ENCODE measurements at places on chromosomes 7 and 10.

DNA sequence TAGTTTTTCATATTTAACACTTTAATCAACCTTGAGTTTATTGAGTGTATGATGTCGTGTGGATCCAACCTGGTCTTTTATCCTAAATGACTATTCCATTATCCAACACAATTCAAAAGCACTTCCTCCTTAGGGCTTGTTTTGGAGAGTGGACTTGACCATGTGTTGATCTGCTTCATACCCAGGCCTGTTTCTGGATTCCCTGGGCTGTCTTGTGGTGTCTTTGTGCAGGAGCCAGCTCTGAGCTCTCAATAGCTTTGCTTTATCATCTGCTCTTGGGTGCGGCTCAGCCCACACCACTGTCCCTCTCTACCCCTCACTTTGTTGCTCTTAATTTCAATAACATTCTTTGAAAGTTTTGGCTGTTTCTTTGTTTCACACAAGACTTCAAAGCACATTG lies 70.9 kb upstream of the CHST15 start:
- DNase-seq: no peak

DNA sequence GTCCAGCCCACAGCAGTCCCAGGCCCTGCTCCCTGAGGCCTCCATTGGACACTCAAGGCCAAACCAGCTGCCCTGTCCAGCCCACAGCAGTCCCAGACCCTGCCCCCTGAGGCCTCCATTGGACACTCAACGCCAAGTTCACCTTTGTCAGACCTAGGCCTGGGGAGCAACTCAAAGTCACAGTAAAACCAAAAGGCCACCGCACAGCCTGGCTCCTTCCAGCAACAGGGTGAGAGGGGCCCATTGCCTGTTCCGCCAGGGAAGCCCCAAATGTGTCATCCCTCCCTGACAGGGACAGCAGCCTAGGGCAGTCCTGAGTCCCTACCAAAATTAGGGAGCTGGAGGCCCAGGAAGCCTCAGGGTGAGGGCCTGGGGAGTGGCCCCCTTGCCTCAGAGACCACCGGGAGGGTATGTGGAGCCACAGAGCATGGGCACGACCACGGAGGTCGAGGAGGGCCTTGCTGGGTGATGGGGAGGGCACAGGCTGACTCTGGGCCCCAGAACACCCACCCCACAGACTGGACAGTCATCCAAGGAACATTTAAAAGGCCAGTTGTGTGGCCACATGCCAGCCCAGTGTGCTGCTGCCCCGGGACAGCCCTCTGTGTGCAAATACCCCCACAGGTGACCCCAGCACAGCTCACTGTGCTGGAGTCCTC lies 66.5 kb upstream of the PPP2R2D start:
- no peak for DNase-seq

- no peak for DNase-seq
Measured at GRCh38 chr7:138957217-138957616, 24.0 kb downstream of the KIAA1549 start.

DNA sequence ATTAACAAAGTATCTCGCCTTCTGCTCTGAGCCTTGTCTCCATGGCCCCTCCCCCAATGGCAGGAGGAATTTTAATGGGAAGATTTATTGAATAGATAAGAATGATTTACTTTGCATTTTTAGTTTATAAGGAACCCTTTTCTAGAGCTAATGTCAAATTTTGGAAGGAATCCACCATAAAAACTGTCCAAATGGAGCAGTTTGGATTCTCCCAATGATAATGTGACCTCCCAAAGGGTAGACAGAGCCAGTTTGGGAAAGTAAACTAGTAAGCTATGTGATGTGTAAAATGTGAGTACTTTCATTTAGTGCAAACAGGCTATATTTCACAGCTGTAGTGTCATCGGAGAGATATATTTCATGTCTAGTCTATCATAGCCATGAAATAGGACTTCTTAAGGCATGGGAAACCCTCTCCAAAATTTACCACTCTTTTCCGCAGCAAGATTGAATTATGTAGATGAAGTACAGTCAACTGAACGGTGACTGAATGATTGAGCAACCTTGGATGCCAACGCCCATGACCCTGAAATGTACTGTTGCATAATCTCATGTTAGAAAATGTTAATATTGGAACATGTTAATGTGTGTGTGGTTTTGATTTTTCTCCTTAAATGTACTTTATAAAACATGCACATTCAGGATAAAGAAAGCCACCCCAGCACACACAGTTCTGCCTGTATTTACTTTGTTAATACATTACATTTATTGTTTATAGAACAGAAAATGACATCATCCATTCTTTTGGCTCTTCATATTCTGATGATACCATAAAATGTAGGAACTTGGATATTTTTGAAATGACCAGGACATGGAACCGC lies 140.6 kb downstream of the NRP1 start:
- no peak for DNase-seq

DNA sequence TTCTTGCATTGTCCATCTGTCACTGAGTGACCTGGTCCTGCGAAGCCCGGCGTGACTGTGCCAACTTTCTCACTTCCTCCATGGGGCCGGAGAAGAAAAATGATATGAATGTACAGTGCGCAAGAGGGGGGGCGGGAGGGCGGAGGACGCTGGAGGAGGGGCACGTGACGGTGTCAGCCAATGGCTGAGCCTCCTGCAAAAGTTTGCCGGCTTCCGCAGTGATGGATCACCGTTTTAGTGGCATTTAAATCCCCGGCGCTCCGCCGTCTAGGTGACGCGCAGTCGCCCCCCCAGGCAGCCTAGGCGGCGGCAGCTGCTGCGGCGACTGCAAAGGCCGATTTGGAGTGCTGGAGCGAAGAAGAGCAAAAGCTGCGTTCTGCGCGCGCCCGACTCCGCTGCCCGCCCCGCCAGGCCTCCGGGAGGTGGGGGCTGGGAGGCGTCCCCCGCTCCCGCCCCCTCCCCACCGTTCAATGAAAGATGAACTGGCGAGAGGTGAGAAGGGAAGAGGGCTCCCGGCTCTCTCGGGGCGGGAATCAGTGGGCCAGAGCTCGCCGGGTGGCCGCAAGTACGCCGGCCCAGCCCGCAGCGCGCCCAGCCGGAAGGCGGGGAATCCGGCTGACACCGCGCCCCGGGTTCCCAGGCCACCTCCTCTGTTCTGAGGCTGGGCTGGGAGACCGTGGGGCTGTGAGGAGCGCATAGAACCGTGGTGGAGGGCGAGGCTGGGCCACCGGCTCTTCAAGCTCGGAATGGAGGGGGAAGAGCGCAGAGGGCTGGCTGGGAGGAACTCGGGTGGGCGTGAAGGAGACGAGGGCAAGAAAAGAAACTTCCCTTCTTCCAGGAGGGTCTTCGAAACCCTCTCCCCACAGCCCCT lies at the start of gene HOXA1:
HOXA1 (minus strand) TSS at position 104 of the 871 bp plus-strand sequence; CDS start at position 16, 88 bp downstream.
- no peak for DNase-seq

GRCh38 chr7:96685353-96685752 lies 24.3 kb downstream of the SEM1 start:
- no peak for DNase-seq

- DNase-seq: no peak
Measured at GRCh38 chr10:35367982-35368381, 31.7 kb downstream of the CCNY start.

- DNase-seq: no peak
Measured at GRCh38 chr7:4343272-4344247, 338.5 kb upstream of the FOXK1 start.

- no peak for DNase-seq
Measured at GRCh38 chr7:117230276-117231046, 92.4 kb downstream of the WNT2 start.

GRCh38 chr10:123398180-123398591 lies 244.0 kb downstream of the BUB3 start:
- no peak for DNase-seq

- no peak for DNase-seq
Measured at GRCh38 chr7:5758286-5758685, 23.2 kb downstream of the RNF216 start.

GRCh38 chr10:108902619-108903285 lies 1020.6 kb downstream of the XPNPEP1 start:
- no peak for DNase-seq

DNA sequence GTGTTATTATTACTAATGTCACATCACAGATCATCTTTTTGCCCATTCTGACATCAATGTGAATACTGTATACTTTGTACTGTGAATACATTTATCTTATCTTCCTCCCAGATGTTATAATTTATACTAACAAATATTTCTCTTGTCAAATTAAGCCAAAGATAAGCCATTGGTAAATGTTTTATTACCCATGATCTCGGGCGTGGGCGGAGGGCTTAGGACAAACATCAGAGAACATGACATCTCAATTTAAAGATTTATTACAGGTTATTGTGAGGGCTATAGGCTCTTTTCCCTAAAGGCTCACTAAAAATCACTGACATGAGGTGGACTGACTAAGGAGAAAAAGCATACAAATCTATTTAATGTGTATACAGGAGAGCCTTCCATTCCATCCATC lies 58.2 kb upstream of the DGKB start:
- DNase-seq: no peak

DNA sequence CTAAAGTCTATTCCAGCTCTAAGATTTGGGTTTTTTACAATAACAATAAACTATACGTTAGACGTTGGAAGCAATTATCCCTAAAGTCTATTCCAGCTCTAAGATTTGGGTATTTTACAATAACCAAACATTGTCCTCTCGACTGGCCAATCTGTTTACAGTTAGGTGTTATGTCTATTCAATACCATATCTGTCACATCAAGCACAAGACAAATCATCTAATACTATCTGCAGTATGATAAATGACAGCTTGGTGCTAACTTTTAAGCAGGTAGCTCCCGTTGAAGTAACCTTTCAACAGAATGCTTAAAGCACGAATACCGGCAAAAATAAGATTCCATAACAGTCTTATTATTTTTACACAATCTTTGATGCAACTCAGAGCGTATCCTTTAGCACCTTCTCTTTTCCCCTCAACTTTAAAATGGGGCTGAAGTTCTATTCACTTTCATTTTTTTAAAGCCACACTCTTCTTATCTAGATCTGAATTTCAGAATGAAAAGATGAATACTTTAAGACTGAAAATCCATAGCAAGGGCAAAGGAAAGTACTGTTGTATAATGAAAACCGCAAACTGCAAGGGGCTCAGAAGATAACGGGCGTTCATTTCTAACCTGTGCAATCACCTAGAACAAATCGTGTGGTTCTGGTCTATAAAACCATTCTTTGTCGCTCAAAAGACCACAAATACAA lies 925 bp downstream of the H2AZ2 start:
- no peak for DNase-seq

DNA sequence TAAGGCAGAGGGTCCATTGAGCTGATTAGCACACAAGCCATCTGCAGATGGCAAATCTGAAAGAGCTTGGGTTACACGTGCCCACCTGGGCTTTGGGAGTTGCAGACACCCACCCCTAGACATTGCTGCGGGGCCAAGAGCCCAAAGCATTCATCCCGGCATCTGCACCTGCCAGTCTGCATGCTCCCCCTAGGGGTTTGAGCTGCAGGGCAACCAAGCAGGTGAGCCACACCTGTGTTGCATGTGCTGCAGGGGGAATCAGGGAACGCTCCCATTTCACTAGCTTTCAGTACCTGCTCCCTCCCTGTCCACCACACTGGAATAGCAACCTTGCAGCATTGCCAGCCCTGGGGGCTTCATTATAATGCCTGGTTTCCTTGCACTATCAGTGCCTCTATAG lies 21.1 kb downstream of the C7orf33 start:
- DNase-seq: no peak

- no peak for DNase-seq
Measured at GRCh38 chr10:117486606-117487005, 55.9 kb upstream of the EMX2 start.

DNA sequence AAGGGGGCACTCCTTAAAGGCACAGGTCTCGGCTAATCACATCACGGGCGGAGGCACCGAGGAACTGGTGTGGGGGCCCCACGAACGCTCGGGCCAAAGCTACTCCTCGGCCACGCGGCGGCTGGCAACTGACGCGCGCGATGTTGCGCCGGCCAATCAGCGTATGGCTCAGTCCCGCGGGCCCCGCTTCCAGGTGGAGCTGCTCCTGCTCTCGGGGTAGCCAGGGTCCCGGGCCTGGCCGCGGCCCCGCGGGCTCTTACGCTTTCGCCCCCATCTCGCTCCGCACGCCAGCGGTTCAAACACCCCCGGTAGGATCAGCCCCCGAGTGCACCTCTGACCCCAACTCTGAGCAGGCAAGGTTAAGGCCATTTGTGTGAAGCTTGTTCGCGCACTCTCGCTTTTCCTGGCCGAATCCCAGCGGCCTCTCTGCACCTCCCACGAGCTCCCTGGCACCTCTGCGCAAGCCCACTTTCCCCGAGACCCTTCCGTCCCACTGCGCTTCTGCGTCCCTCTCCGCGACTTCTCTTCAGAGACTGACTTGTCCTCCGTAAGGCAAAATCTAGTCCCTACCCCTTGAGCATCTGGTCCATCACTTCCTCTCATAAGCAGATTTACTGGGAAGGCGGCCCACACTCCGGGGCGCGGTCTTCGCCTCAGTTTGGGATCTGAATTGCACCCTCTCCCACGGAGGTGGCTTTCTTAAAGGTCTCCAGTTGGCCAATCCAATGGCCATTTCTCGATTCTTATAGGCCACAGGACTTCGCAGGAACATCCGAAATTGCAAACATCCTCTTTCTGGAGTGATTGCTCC lies 200.9 kb upstream of the TBX20 start:
- no peak for DNase-seq

GRCh38 chr7:150340024-150340749 lies 1.2 kb downstream of the RARRES2 start:
- no peak for DNase-seq

GRCh38 chr7:1011297-1012003 lies 28.5 kb downstream of the CYP2W1 start:
- DNase-seq: no peak

DNA sequence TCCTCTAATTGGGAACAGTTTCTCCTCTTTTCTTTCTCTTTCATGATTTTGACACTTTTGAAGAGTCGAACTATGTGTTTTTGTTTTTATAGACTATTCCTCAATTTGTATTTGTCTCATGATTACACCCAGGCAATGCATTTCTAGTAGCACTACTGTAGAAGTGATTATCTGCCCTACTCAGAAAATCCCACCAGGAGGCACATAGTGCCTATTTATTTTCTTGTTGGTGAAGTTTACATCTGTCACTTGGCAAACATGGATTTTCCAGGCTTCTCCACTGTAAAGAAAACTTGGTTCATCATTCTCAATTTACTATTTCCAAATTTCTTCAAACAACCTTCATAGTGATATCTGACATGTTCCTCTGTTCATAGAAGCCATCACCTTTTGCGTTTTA lies 893.9 kb downstream of the CCSER2 start:
- DNase-seq: no peak

DNA sequence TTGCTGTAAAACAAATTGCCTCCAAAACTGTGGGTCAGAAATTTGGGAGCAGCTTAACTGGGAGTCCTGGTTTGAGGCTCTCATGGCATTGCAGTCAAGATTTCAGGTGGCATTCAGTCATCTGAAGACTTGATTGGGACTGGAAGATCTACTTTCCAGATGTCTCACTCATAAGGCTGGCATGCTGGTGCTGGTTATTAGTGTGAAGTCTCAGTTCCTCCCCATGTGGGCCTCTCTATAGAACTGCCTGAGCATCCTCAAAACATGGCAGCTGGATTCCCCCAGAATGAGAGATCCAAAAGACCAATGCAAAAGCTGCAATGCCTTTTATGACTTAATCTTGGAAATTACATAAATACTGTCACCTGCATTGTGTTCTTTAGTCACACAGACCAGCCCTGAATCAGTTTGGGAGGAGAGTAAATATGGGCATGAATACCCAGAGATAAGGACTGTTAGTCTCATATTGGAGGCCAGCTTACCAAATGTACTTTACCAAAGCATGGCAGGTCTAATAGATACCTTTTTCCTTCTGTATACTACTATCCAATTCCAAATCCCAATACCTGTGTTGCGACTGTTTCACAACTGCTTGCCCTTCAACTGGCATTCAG lies 6.5 kb upstream of the HERPUD2 start:
- DNase-seq: no peak

All from thoracic aorta (tissue), 2 donors.